ENCODE measurements at places on chromosomes 4 and X.

DNA sequence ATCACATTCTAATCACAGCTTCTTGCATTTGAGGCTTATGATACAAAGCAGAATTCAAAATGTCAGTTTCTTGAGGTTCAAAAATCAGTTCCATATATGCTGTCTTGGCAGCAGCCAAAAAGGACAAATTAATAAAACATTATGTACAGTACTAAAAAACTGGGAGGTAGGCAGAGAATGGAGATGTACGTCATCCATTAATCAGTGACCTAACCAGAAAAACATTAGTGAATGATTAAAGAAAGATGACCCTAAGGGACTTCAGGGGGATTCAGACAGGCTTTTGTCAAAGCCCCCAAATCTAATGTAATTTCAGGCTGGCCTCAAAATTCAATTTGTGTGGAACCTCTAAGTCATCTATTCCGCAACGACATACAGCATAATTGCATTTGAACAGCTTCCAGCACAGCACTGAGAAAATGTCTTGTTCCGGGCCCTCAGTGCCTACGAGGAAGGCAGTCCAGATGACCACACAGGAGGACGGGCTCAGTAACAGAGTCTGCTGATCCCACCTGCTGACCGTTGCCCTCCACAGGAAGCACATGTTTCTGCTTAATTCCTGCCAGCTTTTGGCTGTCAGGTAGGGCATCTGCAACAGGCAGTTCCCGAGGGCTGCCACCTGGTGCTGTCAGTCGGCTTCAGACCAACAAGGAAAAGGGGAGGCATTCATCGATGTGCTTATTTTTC, 83.8 kb upstream of the HHIP start:
- DNase-seq: no peak

GRCh38 chrX:10944136-10944885, 166.8 kb upstream of the HCCS start:
- DNase-seq: no peak

DNA sequence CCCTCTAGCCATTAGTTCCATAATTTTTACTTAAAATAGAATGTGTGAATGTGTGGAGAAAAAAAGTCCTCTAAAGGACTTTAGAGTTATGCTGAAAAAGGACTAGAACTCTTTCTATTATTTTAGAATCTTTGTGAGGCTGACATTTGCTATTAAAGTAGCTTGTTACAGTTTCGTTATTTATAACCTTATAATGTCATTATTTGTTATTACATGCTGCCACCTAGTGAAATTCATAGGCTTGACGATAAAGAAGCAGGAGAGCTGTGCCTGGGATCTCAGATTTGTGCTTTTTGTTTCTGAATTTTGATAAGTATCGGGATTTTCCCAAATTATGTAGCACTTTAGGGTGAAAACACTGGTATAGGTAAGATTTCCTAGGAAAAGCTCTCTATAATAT, 38.5 kb upstream of the TAPT1 start:
- DNase-seq: peak; percentile 27

- DNase-seq: no peak
These were observed 106.6 kb downstream of the CRLF2 start for GRCh38 chrX:1105671-1106419.

DNA sequence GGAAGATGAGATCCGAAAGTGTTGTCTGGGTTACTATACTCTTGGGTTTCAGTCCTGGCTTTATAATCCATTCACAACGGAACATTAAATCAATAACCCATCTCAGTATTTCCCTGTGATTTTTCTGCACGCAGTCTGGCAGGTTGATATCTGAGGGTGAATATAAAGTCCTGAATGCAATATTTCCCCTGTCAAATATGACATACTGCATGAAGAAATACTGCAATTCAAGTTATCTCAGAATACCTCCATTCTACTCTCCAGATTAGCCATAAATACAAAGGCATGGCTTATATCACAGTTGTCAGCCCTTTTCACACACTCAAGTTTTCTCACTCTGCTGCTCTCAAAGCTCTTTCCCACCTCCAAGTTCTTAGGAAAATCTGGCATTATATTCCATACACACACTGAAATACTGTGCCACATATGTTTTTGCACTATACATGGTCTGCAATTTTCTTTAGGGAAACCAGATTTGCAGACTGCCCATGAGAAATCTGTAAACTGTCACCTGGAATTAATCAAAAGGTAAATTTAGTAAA, 64.7 kb downstream of the WDFY3 start:
- DNase-seq: no peak

- no peak for DNase-seq
These were observed 247.0 kb downstream of the BANK1 start for GRCh38 chr4:102037566-102037965.

GRCh38 chrX:136203951-136204350, 47.2 kb downstream of the MAP7D3 start:
- DNase-seq: no peak

- no peak for DNase-seq
These were observed 65.0 kb downstream of the INPP4B start for GRCh38 chr4:142781114-142781513.

- DNase-seq: no peak
These were observed 197.2 kb upstream of the CNKSR2 start for GRCh38 chrX:21176921-21177571.

- DNase-seq: no peak
These were observed 41.1 kb upstream of the IBSP start for GRCh38 chr4:87758270-87758669.

GRCh38 chr4:107164962-107165475, 128.9 kb upstream of the DKK2 start:
- no peak for DNase-seq
